Activated T-cell treated with anti-CD3 and anti-CD28 coated beads, Interleukin-2, amount 50 U/mL, for 72 hours (primary cell): ENCODE measurements at places on chromosomes 4 and X. TPM values are rescaled to one million over a fixed set of nuclear protein-coding genes. Genes with fewer than 3 reads are reported as not detected.

The GPM6B gene
- not detected for total RNA-seq

The TEX13C gene
- not detected for total RNA-seq

The COX7B gene
- 148 TPM for total RNA-seq

The PRR32 gene
- total RNA-seq: not detected

The OTC gene
- not detected for total RNA-seq

DNA sequence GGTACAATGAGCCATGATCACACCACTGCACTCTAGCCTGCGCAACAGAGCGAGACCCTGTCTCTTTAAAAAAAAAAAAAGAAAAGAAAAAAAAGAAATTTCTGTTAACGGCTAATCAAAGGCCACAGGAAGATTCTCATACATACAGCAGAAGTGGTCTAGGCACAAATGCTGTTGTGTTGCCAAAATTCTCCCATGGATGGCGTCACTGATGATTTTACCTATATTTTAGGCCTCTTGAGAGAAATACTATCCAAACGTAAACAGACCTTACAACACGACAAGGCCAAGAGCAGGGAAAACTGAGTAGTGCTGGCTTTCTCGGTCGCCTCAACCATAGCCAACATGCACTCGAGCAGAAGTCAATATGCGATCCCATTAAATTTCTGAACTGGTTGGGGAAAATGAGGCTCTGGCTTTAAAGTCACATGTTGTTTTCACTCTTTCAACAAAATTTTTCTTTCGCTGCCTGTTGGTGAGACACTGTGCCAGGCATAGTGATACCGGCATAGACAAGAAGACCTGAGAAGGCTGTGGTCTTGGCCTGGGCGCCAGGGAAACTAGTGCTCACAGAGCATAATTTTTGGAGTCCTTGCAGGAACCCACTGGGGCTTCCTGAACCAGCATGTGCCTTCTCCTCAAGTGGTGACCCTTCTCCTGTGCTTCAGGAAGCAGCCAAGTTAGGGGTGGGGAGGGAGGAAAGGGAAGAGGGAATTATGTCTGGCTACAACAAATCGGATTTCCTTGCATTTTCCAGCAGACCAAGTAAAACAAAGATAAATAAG is 20.6 kb downstream of the SH3KBP1 start:
- DNase-seq: no peak

GRCh38 chr4:169485086-169485485 is 127.3 kb downstream of the NEK1 start:
- DNase-seq: no peak

- no peak for DNase-seq
Measured at GRCh38 chr4:90904021-90904420, 776.8 kb downstream of the CCSER1 start.

DNA sequence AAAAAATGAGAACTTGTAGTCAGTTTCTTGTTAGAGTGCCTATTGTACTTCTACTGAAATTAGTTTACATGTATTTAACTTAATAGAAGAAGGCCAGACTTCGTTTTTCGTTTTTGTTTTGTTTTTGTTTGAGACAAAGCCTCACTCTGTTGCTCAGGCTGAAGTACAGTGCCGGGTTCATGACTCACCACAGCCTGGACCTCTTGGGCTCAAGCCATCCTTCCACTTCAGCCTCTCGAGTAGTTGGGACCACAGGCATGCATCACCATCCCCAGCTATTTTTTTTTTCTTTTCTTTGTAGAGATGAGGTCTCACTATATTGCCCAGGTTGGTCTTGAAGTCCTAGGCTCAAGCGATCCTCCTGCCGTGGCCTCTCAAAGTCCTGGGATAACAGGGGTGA is 793.9 kb downstream of the ADGRL3 start:
- DNase-seq: no peak

GRCh38 chr4:26858947-26859401 is 1.7 kb upstream of the STIM2 start:
- DNase-seq: no peak

DNA sequence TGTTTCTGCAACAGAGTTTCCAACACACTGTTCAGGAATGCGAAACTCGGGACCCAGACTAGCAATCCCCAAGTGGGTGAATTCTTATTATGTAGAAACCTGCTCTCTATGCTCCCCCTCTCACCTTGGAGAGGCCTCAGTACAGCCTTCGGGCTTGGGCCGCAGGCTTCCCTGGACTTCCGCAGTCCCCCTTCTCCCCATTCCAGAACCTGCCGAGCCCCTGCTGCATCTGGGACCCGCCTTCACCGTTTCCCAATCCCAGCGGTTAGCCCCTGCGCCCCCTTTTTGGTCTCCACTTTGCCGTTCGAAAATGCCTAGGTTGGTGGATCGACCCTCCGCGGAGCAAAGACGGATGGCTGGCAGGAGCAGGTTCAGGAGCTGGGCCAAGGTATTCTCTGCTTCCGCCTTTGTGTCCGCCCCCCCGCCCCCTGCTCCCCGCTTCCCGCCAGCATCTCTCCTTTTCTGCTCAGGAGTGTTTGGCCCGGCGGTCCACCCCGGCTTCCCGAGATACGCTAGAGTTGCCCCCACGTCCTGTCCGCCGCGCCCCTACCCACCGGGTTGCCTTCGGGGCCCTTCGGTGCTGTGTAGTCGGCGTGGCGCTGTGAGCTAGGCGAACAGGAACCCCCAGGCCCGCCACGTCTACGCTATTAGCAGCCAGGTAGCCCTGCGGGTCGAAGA is 11.5 kb downstream of the HAND2 start:
- DNase-seq: no peak

DNA sequence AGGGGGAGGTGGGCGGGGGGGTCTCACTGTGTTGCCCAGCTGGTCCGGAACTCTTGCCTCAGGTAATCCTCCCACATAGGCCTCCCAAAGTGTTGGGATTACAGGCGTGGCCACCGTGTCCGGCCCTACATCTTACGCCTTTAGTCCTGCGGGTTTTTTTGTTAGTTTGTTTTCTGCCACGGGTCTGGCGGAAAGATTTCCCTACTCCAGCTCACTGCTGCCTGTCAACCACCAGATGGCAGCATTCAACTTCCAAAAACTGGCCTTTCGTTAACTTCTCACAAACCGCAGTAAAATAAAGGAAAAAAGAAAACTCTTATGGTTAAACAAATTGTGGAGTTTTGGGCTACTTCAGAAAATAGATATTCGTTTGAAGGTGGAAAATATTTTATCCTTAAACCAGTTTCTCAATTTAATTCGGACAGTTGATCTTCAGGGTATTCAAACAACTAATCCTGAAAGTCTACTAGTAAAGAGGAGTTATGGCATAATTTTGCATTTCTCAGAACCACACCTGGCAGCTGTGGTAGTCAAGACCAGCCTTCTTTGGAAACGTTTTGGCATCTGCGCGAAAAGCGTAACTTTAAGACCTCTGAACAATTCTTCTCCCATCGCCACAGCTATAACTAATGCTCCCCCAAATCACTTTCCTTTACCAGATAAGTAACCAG is 41.1 kb downstream of the LUZP4 start:
- peak; percentile 10 for DNase-seq

GRCh38 chr4:180422989-180423711 is 1820.1 kb upstream of the TENM3 start:
- DNase-seq: no peak

GRCh38 chr4:27191592-27191991 is 331.0 kb downstream of the STIM2 start:
- no peak for DNase-seq

- DNase-seq: no peak
Measured at GRCh38 chr4:5114950-5115349, 63.7 kb downstream of the STK32B start.

DNA sequence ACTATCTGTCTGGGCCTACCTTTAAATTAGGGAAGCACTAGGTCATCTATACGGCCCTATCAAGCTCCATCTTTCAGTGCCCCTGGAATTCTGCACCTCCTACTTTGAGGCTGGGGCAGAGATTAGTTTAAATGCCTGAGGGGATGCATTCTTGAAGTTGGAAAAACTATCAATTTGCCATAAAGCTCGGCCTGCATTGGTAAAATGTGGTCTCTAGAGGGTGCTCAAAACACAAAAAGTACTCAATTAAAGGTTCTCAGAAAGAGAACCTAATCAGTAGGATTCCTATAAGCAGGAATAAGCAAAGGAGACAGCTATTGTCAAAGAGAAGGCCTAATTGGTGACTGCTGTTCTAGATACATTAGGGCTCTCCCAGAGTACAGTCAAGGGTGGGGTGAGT is 111.7 kb downstream of the AMER1 start:
- DNase-seq: no peak

GRCh38 chr4:26161030-26161824 is 159.6 kb upstream of the RBPJ start:
- DNase-seq: no peak

DNA sequence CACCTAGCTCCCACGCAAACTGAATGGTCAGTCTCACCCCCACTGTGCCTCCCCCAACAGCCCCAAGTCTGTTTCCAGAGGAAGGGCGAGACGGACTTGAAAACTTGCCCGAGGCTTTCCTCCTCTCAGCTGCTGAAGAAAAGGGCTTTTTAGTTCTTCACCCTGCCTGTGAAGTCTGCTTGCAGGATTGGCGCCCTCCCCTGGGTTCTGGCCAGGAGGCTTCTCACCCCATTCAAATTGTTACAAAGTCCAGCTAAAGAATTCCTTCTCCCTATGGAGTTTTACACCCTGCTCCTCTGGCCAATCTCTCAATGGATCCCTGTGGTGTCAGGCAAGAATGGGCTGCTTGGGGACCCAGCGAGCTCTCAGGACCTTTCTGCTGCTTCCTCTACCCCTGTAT is 241.0 kb downstream of the AFF2 start:
- DNase-seq: no peak

DNA sequence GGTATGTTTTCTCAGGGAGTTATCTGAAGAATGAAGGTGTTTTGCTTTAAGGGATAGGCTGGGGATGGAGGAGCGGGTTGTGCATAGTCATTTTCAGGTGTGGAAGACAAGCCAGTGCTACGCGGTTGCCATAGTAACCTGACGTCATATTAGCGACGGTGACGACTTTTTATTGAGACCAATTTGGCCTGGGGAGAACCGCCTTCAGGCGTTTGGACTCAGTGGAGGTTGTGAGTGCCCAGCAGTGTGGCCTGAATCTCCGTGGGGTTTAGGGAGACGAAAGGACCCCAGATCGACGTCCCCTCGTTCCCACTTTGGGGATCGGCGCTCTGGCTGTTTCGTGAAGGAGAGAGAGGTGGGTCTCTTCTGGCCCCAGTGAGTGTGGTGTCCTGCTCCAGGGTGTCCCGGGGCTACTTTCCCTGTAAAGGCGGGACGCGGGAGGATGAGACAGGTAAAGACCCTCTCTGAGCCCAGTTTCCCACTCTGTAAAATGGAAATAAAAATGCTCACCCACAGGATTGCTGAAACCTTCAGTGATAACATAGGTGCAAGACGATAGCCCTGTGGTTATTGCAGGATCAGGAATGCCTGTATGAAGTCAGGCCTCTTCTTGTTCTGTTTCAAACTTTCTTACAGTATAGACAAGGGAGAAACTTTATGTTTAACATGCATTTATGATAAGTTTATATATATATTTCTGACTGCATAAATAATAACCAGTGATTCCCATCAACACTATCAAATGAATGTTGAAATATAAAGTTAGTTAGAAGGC is 48.6 kb downstream of the GPRASP3 start:
- peak; percentile 75 for DNase-seq

DNA sequence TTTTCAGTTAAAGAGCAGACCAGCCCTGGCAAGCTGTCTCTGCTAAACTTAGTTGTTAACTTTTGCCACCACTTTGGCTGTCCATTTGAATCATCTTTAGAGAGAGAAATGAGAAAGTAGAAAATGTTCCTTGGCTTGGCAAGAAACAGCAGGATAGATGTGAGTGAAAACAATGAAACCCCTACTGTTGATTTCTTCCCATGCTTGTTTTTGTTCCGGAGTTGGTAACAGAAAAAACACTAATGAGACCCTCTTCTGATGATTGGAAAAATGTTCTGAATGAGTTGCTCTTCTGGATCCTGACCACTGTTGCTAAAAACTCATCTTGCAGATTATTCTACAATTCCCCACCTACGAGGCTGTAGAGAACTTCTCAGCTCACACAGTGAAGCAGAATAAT is 203.3 kb downstream of the MAPK10 start:
- DNase-seq: no peak
